ENCODE measurements at places on chromosomes 4 and X.

DNA sequence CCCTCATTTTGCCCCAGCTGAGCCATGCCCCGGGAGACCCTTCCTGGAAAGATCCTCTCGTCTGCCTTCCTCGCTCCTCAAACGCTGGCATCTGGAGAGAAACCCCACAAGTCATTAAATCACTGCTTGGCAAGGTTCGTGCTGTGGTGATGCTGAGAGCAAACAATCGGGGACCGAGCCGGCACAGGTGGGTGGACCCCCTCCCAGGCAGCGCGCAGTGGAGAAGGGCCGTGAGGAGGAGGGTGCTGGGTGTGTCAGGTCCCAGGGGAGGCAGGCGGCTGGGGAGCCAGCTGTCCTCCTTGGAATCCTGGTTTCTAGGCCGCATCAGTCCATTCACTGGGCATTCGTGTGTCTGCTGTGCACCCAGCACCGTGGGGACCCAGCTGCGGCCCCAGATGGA, 64.9 kb upstream of the PSAPL1 start:
- no peak for DNase-seq

DNA sequence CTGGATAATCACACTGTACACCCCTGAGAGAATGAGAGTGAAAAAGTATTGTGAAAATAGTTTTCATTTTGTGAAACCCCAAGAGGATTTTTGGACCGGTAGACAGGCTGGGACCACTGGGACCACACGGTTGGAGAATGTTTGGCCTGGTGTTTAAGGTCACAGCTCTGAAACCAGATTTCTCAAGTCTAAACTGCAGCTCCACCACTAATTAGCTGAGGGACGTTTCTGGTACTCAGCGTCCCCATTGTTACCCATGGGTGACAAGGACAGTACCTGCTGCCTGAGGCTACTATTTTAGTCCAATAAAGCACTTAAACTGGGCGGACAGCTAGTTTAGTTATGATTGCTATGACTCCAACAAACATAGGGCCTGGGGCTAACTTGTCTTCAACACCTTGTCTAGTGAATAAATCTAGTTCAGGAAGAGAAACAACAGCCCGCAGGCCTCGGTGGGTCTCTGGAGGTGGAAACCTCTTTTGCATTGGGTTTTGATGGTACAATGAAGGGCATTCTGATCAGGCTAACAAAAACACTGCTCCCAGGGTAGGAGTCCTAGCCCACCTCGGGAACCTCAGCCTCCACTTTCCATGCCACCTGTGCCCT, 509 bp upstream of the USP11 start:
- DNase-seq: no peak

GRCh38 chrX:10235851-10236250, 79.1 kb downstream of the CLCN4 start:
- DNase-seq: no peak

- no peak for DNase-seq
Measured at GRCh38 chr4:13865871-13866669, 238.5 kb upstream of the BOD1L1 start.

DNA sequence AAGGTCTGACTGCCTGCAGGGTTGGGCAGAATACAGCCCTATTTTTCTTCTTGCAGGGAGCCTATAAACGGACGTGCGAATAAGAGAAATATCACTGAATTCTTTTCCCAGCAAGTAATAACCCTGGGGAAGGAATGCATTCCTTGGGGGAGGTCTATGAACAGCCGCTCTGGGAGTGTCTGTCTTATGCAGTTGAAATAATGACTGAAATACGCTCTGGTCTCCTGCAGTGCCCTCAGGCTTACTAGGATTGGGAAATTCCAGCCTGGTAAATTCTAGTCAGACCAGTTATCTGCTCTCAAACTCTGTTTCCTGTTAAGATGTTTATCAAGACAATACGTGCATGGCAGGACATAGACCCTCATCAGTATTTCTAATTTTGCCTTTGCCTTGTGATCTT, 72.1 kb upstream of the FAM241A start:
- no peak for DNase-seq

- DNase-seq: no peak
Measured at GRCh38 chr4:1290165-1290977, 680 bp downstream of the MAEA start.

DNA sequence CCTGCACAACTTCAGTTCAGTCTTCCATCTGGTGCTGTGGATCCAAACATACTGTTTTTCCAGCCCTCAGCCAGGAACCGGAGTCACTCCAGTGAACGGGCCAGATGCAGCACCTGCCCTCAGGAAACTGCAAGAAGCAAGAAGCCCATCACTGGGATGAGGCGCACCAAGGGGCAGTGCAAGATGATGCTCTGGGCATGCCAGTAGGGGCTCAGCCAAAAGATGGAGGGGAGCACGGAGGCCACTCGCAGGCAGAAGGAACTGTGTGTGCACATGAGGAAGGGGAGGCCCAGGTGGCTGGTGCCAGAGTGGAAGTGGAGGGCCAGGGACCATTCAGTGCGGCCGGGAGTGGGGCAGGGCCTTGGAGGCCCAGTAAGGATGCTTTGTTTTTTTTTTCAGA, 161.7 kb upstream of the MAMLD1 start:
- no peak for DNase-seq

DNA sequence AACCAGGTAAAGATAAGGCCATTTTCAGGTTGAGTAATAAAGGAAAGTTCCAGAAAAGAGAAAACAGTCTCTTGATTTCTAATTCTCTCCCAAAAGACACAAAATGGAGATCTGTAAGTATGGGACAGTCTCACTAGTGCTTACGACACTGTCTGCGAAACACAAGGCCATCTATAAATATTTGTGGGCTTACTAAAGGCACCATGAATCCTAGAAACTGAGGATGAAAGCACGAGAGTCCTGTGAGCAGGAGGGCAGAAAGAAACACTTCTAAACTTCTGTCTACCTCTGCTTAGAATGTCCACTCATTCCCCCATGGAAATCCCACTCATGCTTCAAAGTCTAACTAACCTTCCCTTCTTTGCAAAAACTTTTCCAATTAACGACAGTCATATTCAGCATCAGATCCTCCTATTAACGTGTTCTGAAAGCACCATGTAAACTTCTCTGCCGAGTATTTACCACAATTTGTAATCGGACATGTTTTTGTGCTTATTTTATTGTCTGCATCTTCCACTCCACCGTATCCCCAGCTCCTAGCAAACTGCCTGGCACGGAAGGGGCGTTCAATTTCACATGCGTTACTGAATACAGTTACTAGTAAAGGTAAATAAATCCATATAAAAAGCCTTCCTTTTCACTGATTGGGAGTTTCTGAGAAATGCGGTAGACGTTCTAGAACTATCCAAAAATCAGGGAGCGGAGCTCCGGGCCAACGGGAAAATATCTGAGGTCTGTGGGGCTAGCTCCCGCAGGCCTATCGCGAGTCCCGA, 665 bp downstream of the PSMD10 start:
- no peak for DNase-seq

- no peak for DNase-seq
Measured at GRCh38 chr4:158319880-158320279, 109.6 kb downstream of the TMEM144 start.

GRCh38 chrX:15816438-15816809, 26.1 kb downstream of the ZRSR2 start:
- no peak for DNase-seq

DNA sequence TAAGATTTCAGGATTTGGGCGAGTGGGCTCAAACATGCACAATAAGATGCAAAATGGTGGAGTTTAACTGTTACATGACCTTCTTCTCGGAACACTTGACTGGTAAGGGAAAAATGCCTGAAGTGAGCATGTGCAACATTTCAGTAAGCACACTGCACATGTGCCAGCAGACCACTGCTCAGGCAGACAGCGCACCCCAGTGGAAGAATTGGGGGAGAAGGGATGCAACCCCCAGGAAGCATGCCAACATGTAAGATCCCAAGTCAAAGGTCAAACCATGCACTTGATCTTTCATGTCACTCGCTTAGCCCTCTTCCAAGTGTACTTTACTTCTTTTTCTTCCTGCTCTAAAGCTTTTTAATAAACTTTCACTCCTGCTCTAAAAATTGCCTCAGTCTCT, 256.3 kb downstream of the CENPC start:
- DNase-seq: no peak

- DNase-seq: no peak
Measured at GRCh38 chr4:184255871-184256642, 38.4 kb upstream of the ENPP6 start.

- no peak for DNase-seq
Measured at GRCh38 chrX:19003756-19004155, 19.8 kb upstream of the PHKA2 start.

DNA sequence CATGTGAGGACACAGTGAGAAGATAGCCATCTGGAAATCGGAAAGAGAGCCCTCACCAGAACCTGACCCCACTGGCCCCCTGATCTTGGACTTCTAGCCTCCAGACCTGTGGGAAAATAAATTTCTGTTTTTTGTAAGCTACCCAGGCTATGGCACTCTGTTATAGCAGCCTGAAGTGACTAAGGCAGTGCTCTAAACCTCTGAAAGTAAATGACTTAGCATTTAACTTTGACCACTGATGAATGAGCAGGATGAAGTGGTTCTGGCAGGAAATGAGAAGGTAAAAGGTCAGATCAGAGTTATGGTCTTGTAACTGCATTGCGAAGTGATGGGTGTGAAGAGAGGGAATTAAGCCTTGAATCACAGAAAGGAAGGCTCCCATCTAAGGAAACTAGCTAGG, 17.0 kb downstream of the GPAT3 start:
- peak; percentile 59 for DNase-seq

DNA sequence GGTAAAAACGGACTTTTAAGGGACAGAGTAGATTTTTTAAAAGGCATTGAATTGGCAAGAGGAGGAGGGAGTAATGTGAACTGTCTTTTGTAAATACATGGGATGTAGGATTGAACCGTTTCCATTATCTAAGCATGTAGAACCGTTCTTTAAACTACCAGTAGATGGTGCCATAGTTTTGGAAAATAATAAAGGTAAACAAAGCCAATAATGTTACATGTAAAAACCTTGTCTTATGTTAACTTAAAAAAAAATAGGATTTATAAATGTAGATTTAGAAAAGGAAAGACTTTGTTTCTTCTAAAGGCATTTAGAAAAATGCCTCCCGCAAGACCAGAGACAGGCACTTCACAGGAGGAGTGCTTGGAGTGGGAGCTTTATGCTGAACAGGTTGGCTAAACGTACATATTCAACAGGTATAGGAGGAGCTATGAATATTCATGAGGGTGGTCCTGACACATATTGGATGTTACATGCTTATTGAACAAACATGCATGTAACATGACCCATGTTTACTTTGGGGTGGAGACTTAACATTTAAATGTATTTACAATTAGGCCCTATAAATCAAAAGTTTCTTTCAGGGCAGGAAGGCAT, 45.5 kb upstream of the FAM241A start:
- DNase-seq: peak; percentile 22

DNA sequence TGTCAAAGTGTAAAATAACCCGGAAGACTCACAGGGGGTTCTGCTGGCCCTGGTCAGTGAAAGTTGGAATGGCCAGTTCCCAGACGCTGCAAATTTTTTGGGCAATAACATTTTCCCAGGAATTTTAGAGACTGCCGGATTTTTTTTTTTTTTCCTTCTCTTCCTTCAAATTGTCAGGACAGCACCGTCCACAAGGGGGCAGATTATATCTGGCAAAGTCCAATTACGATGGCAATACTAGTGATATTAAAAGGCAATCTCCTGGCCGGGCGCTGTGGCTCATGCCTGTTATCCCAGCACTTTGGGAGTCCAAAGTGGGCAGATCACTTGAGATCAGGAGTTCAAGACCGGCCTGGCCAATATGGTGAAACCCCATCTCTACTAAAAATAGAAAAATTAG, 20.5 kb downstream of the SLC25A5 start:
- no peak for DNase-seq

GRCh38 chrX:103817502-103817901, 14.6 kb downstream of the RAB9B start:
- DNase-seq: peak; percentile 37

DNA sequence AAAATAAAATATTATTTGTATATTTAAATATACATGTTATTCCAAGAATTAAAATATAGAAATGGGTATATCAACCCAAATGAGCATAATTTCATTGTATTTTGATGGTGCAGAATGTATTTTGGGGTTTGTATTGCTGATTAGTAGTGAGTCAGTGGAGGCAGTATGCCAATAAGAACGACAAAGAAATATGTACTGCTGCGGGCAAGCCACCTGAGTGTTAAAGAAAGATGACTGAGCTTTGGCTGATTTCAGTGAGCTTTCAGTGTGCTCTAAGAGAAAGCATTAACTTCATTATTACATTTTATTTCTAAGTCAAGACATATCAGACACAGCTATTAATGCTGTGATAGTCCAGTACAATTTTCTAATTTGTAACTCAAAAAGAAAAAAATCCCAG, 297.8 kb downstream of the ANK2 start:
- DNase-seq: no peak

DNA sequence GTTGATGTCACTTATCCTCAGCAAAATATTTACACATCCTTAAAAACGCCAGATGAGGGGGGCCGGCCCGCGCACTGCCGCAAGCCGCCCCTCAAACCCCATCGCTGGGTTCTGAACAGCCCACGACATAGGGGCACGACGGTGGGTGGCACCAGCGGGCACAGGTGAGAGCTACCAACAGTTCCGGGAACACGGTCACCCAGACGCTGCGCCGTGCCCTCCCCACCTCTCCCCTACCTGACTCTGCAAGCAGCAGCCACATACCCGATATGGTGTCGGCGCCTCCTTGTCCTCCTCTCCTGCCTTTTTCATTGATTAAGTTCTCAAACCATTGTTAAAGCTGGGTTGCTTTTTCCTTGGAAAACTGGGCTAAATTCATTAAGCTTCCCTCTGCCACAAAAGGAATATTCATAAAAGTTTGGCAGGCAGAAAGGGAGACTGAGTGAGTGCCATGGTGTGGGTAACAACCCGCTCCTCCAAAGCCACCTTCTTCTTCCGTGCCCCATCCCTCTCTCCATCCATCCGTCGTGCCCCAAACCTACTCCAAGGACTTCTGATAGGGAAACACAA, 1.4 kb downstream of the RAI2 start:
- no peak for DNase-seq

GRCh38 chrX:85309717-85310116, 65.9 kb downstream of the ZNF711 start:
- no peak for DNase-seq

DNA sequence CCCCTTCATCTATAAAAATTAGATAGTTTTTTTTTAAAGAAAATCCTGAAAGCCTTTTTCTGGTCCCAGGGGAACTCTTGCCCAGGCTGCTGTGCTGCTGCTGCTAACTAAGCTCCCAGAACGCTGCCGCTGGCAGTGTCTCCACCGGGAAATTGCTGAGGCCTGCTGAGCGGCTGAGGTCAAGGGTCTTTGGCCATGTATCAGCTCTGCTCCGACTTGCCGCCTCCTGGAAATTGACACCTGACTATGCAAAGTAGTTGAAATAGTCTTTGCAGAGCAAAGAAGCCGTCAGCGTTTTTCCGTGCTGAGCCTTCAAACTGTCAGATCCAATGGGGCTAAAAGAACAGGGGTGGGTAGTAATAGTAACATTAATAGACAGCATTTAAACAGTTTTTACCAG, 839 bp downstream of the QDPR start:
- DNase-seq: no peak

DNA sequence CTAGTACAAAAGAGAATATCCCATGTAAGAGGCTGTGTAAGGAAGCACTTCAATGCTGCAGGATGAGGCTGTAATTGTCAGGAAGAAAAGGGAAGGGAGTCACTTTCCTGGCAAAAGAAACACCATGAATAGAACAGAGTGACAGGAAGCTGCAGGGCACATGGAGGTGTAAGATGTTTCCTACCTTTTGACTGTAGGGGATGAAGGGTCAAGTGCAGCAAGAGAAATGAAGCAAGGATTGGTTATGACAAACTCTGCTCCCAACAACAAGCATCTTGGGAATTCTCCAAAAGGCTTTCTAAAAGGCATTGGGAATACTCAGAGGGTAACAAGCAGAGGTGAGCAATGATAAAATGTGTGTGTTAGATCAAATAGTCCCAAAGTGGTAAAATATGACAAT, 74.3 kb upstream of the NPY2R start:
- DNase-seq: no peak

Measured in HS-5 (cell line).